ENCODE measurements at places on chromosomes 11 and 22.

DNA sequence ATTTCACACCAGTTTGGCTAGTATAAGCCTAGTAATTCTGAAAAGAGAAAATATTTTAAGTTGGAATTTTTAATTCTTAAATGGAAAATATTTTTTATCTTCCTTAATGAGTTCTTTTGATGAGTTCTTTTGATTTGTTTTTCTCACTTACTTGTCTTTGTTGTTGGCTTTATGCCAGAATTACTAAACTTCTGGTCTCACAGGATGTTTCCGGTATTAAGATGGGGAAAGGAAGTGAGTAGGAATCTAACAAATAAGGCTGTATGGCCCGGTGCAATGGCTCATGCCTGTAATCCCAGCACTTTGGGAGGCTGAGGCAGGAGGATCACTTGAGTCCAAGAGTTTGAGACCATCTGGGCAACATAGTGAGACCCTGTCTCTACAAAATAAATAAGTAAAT lies 106.4 kb downstream of the ARHGAP42 start:
- DNase-seq = no peak

DNA sequence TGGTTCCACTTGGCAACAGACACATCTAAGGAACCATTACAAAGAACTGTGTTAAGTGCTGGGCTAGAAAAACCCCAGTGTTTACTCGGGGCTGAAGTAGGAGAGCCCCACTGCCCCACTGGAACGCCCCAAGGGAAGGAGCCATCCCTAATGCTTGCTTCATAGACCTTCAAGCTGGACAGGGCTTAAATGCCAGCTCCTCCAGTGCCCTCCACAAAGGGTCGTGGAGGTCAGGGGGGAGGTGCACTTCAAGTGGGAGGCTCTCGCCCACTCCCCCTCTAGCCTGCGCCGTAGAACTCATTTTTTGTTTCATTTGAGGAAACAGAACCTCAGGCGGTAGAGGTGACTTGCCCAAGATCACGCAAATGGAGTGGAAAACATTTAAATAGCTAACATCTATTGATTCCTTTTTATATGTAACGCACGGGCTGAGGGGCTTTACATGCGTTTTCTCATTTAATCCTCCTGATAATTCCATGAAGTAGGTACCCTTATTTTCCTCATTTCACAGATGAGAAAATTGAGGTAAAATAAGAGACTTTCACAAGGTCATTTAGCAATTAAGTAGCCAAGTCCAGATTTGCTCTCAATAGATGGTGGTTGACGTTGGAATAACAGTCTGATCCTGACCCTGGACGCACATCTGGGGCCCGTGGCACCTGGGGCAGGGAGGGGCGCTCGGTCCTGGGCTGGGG lies 545 bp upstream of the ZDHHC13 start:
- no peak for DNase-seq

GRCh38 chr22:47374901-47375575 lies 612.6 kb downstream of the TBC1D22A start:
- DNase-seq = no peak

GRCh38 chr11:61779666-61780525 lies 12.5 kb downstream of the TMEM258 start:
- DNase-seq = no peak

DNA sequence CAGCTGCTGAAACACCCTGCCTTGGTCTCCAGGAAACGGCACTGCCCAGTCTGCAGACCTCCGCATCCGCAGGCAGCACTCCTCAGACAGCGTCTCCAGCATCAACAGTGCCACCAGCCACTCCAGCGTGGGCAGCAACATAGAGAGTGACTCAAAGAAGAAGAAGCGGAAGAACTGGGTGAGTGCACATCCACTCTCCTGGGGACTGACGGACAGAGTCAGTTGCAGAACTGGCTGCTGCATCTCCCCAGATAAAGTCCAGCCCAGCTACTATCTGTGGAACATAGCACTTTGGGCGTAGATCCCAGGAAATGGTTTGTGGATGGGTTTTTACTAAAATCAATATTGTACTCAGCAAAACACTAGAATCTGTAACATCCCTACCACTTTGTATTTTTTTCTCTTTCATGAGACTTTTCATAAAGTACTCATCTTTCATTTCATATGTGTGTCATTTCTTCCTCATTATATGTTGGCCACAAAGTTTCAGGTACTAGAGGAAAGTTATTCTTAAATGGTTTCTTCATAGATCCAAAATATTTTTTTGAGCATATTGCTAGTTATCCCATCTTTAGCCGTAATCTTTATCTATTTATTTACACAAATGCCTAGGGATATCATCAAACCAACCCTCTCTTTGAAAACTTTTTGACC lies 80.1 kb downstream of the DBX1 start:
- no peak for DNase-seq

- DNase-seq = no peak
Observed at GRCh38 chr22:20484948-20485683, 10.5 kb downstream of the KLHL22 start.

DNA sequence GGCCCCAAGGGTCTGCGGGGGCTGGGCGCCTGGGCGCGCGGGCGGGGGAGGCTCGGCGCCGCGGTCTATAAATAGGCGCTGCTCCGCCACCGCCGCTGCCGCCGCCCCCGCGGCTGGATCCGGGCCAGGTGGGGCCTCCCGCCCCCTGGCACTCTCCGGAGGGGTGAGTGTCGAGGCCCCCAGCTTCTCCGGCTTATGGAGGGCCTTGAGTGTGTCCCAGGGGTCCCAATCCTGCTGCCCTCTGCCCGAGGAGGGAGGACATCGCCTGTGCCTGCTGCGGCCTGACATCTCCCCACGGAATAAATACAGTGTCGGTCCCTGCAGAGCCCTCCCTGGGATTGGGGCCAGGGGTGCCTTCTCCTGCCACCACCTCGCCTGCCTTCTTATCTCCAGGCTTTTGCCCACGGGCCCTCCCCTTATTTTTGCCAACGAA lies 4.3 kb upstream of the GP1BB start:
- DNase-seq = no peak

DNA sequence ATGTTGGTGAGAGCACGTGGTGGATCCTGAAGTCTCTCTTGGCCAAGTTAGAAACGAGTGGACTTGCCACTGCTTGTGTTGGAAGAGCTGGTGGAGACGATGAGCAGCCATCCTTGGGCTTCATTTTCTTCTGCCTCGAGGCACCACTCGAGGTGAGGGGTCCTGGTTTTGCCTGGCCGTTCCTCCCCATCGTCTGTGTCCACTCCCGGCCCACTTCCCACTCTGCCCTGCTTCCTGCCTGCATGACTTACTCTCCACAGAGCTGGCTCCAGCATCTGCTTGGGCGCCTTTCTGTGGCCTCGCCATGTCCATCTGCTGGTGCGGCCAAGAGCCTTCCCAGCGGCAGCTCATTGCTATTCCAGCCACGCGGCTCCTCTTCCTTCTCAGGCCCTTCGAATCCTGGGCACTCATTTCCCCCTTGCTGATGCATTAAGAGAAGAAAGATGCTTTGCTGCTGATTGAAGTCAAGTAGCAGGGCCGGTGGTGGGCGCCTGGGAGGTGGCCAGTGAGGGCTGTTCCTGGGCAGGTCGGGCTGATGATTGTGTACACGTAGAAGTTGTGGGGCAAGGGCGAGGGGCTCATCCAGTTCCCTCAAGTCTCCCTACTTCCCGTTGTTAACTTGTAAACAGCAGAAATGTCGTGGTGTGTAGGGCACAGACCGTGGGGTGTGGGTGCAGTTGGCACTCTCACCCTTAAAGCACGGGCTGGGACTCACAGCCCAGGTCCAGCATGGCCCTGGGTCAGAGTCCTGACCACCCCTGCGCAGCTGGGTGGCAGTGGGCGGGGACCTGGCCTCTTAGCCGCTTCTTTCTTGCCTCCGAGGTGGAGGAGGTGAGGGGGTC lies 292.0 kb downstream of the TBC1D22A start:
- DNase-seq = no peak

DNA sequence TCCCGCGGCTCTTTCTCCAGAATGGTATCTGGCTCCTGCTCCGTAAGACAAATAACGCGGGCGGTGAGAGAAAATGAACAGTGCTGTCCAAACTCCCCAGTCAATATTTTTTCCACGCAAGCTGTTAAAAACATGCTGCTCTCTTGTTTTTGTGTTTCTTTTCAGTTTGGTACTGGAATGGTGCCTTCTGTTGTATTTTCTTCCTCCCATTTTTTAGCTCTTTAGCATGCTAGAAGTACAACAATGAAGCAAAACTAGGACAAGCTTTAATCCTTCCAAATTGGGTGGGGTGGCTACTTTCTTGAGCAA lies 599 bp upstream of the PPP2R1B start:
- no peak for DNase-seq

DNA sequence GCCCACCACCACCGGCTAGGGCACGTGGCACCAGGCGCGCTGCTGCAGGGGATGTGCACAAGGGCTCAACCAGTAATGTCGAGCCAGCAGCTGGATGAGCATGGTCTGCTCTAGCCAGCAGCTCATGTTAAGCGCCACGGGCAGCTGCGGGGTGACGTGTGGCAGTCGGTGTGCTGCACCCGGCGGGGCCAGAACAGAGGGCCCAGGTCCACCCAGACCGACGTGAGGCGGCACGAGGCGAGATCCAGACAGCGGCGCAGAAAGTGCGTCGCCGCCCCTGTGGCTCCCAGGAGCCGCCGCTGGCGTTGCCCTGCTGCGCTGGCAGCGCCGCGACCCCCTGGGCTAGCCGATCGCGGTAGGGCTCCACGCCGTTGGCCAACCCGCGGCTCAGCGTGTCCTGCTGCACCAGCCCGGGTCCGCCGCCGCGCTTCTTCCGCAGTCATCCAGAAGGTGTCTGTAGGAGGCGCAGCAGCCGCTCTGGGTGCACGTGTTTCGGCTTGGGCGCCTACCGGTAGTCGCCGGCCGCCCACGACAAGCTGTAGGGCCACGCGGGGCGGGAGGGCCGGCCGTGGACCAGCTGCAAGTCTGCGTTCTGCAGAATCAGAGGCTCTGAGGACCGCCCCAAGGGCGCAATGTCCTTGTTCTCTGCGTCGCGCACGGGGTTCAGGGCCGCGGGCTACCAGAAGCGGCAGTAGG lies 4.6 kb upstream of the GALR3 start:
- DNase-seq = peak; percentile 40

- peak; percentile 18 for DNase-seq
Observed at GRCh38 chr22:36160499-36160942, at the start of gene APOL3. Gene APOL3, minus strand, starts transcription at chr22:36160755. Its CDS starts 11,700 bp downstream, at chr22:36149055.

GRCh38 chr11:88335284-88335683 lies 2.3 kb downstream of the CTSC start:
- DNase-seq = no peak

- DNase-seq = no peak
Observed at GRCh38 chr11:73249853-73250783, 22.0 kb upstream of the P2RY6 start.

- DNase-seq = no peak
Observed at GRCh38 chr11:1487091-1487850, 692 bp upstream of the MOB2 start.

DNA sequence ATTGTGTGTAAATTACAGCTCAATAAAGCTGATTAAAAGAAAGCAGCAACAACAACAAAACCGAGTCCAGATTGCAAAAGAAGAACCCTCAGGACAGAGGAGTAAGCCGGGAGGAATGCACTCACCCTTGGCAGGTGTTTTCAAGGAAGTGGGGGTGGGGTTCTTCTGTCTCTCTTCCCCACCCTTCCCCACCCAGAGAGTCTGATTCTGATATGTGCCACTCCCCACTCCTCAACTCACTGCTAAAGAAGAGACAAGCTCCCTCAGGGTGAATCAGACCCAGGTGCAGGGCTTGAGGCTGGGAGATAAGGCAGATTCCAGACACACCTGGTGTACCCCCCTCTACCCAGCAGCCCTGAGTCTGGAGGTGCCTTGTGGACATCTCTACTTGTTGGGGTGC lies 38.4 kb upstream of the PHF21A start:
- no peak for DNase-seq

GRCh38 chr22:49735901-49736421 lies 91.7 kb downstream of the BRD1 start:
- DNase-seq = no peak

DNA sequence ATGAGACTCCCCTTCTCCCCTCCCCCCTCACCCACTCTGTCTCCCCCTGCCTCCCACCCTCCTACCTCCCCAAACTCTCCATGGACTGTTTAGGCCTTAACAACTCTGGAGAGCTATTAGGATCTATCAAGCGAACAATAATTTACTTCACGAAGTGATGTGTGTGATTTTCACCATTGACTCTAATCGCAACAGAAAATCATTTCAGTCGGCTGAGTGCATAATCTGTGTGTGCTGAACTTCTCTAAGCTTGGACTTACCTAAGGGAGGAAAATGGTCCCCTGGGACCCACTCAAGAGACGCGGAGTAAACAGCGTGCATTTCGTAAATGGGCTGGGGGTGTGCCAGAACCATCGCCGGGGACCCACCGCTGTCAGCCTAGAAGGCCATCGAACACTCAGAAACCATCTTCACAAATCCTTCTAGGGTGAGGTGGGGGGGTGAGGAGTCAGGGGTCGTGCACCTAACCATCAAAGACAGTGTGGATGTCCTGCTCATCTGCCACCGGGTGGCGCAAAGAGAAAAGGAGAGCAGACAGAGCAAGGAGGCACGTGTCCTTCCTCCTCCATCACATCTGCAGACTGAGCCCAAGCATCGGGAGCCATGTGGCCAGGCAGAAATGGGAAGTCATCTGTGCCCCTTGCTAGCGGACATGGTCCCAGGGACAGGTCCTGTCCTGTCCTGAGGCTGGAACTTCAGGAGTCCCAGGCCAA lies 62.1 kb upstream of the NUP50 start:
- no peak for DNase-seq

GRCh38 chr22:24459911-24460310 lies 32.5 kb downstream of the ADORA2A start:
- DNase-seq = no peak

- no peak for DNase-seq
Observed at GRCh38 chr22:36617694-36618522, 85.6 kb downstream of the CACNG2 start.

- no peak for DNase-seq
Observed at GRCh38 chr11:66595245-66595904, 2.4 kb downstream of the CCS start.

- no peak for DNase-seq
Observed at GRCh38 chr11:61141601-61142028, 19.6 kb downstream of the VPS37C start.

DNA sequence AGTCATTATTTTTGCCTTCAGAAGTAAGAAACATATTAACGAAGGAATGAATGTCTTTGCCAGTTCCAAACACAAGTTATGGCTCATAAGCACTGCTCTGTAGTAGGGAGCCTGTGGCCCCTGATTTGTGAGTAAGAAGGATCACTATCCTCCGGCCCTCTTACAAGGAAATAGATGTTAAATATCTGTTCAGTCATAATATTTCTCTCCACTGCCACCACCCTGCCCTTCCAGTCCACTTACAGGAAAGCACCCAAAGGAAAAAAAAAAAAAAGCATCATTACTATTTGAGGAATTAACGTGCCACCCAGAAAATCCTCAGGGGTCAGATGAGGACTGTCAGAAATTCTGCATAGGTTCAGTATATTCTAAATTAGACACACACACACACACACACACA lies 123.4 kb downstream of the ETS1 start:
- no peak for DNase-seq
